T-helper 2 cell (primary cell): ENCODE measurements at places on chromosomes 16 and 17.

DNA sequence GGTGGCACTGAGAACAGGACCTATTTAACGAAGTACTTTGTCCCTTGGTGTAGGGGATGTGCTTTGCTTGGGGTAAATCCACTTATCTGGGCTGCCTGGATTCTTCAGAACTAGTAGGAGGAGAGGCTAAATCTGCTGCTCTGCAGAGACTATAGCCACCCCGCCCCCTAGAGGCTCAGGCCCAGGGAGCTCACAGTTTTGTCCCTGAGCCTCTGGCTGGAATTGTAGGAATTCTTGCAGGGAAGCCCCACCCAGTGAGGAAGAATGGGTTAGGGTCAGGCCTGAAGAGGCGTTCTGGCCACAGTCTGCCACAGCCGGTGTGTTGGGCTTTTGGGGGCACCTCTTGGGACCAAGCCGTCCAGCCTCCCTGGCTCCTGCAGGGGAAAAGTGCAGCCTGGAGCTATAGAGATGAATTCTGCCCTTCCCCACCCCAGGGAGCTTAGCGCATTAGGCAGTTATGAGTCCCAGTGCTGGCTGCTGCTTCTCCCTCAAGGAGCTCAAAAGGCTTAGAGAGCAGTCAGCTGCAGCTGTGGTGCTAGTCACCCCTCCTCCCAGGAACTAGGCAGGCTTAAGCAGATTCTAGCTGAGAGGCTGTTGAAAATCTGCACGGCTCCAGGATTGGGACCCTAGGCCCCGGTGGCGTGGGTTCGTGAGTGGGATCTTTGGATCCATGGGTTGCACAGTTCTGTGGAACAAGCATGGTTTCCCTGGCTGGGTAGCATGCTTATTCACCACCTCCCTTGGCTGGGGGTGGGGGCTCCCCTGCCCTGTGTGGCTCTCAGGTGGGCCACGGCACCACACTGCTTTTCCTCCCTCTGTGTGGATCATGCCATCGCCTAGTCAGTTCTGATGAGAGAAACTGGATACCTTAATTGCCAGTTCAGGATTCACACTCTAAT, 237.4 kb upstream of the TOM1L1 start:
- DNase-seq = no peak

DNA sequence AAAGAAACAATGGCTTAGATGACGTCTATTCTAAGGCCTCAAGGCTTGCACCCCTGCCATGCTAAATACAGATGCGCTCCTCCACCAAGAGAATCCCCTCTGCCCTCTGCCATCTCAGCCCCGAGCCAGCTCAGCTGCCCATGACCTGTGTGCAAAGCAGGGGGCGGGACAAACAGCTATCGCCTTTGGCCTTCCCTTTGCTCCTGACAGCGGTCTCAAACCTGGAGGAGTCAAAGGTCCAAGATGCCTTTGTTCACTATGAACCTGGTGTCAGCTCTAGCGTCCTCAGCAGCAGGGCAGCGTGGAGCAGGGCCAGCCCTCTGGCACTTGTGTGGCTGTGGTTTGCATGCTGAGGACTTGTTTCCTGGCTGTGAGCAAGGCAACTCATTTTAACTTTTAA, 12.3 kb downstream of the SLX4 start:
- DNase-seq = no peak

DNA sequence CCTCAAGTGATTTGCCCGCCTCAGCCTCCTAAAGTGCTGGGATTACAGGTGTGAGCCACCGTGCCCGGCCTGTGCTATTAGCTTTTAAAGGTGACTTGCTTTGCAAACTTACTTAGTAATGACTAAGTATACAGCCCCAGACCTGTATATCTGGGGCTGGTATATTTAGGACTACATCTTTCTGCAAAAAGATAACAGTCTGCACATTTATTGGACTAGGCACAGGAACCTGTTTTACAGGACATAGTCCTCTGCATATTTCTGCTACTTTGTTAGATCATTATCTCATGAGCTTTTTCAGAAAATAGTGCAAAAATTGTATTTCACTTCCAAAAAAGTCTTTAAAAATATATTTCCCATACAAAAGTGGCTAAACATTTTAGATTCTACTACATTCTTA, 1.3 kb downstream of the KRT24 start:
- DNase-seq = no peak

GRCh38 chr17:42529061-42529460, 7.0 kb upstream of the NAGLU start:
- DNase-seq = no peak

DNA sequence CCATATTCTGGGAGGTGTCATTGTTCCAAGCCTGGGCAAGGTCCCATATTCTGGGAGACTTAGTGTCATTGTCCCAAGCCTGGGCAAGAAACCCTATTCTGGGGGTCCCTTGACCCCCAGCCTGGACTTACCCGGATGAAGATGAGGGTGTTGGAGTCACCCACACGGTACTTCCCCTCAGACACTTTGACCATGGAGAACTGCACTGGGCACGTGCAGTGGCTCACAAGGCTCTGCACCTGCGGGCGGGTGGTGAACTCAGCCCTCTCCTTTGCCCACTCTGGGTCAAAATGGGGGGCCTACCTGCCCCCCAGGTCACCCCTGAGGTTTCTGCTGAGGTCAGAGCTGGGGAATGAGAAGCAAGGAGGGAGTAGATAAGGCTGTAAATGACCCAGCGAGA, 4.1 kb downstream of the GAS2L2 start:
- DNase-seq = no peak

DNA sequence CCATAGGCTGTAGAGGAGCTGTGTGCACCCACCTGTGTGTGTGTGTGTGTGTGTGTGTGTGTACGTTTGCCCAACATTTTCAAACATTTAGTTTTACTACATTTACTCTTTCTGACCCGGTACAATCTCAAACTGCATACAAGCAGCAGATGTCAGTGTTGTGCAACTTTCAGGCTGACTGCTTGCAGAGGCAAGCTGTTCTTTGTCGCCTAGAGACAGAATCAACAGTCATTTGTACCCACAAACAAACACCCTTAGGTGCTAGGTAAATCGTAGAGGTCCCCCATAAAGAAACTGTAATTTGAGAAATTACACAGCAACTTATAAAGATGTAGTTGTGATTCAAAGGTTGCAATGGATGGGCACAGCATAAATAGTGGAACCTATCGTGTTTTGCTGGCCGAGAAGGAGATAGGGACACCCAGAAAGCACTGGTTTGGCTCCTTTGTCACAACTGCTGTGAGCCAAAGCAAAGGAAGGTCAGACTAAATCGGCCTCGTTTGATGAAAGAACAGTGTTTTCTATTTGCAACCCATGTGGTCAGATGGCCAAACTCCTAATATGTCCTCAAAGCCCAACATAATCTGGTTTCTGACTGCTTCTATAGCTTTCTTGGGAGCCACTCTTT, 478.4 kb downstream of the TOX3 start:
- no peak for DNase-seq

DNA sequence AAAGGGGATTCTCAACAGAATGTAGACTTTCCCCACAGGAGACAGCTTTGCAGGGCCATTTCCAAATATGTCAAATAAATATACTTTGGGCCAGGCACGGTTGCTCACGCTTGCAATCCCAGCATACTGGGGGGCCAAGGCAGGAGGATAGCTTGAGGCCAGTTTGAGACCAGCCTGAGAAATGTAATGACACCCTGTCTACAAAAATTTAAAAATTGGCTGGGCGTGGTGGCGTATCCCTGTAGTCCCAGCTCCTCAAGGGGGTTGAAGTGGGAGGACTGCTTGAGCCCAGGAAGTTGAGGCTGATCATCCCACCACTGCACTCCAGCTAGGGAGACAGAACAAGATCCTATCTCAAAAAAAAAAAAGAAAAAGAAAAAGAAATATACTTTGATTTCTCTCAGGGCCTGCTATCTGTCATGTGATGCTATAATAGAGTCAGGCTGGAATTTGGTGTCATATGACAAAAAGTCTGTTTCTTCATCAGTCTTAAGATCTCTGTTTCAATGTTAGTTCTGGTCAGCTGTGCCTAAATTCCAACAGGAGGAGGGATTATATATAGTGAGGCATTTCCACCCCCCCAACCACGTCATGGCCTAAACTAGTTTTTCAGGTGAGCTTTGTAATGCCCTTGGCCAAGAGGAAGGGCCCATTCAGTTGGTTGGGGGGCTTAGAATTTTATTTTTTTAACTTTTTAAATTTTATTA, 4.3 kb upstream of the ZDHHC7 start:
- DNase-seq = no peak

- no peak for DNase-seq
Observed at GRCh38 chr16:560204-560700, at the start of gene PRR35. PRR35 (plus strand) TSS chr16:560394; CDS start chr16:563295, 2,901 bp downstream.

- no peak for DNase-seq
Observed at GRCh38 chr17:57578608-57579225, 166.4 kb downstream of the CCDC182 start.

GRCh38 chr16:24009955-24010354, 174.2 kb downstream of the PRKCB start:
- no peak for DNase-seq
